ENCODE measurements at places on chromosomes 13 and 19.

GRCh38 chr19:10634963-10635362 is 9.6 kb downstream of the SLC44A2 start:
- no peak for DNase-seq

DNA sequence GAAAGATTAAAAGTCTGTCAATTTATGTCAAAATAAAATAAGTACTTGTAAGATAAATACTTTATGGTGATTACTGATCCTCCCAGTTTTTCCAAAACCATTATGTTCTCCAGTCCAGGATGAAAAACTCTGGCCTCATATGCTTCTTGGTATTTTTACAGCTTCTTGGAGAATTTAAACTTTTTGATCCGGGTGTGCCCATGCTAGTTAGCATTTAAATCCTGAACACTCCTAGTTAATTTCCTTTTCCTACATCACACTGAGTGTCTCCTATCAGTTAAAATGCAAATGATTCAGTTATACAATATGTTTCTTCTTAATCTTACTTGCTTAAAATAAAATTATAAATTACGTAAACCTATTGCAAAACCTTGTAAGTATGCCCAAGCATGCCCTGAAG is 499.9 kb upstream of the SLITRK6 start:
- no peak for DNase-seq

DNA sequence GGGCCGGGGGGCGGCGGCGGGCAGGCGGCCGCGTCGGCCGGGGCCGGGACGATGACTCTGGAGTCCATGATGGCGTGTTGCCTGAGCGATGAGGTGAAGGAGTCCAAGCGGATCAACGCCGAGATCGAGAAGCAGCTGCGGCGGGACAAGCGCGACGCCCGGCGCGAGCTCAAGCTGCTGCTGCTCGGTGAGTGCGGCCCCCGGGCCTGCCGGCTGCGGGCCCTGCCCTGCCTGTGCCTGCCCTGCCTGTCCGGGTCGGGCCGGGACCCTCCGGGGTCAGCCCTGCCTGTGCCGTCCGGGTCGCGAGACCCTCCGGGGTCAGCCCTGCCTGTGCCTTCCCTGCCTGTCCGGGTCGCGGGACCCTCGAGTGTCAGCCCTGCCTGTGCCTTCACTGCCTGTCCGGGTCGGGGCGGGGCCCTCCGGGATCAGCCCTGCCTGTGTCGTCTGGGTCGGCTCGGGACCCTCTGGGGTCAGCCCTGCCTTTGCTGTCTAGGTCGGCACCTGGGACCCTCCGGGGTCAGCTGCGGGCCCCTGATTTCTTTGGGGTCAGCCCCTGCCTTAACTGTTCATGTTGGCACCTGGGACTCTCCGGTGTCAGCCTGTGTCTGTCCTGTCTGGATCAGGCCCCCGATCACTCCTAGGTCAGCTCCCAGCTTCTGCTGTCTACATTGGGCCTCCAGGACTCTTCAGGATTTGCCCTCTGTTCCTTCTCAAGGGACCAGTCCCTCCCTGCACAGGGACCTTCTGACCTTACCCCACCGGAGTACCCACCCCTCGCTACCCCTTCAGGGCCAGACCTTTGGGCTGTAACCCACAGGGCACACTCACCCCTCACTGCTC is 659 bp downstream of the GNA11 start:
- peak; percentile 26 for DNase-seq

DNA sequence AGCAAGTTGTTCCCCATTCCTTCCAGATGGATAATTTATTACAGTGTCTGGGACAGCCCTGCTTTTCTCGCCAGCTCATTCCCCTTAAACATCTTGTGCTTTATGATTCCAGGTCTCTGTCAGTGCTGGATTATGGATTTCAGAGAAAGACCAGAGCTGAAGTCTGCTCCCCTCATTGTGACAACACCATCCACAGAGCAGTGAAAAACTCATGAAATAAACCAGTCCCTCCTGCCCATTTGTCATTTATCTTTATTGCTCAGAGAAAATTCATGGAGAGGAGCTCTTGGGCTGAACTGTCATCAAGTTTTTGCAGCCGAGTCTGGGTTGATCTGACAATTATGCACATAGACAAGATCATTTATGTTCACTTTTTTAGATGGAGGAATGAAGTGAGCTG is 92.7 kb upstream of the GPR12 start:
- no peak for DNase-seq

DNA sequence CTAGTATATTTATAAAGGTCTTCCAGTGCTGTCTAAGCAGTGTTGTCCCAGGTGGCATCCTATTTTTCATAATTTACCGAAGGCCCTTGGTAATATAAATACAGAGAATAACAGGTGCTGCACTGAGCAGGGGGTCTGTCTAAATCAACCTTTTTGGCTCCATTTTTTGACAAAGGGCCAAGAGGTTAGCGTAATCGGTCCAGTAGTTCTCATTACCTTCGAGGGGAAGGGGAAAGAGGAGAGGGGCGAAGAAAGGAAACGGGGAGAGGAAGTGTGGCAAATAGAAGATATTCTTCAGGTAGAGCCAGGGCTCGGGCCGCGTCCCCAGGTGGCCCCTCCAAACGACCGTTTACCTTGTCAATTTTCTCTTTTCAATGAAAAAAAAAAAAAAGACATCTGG is 749 bp upstream of the PAN3 start:
- peak; percentile 11 for DNase-seq

DNA sequence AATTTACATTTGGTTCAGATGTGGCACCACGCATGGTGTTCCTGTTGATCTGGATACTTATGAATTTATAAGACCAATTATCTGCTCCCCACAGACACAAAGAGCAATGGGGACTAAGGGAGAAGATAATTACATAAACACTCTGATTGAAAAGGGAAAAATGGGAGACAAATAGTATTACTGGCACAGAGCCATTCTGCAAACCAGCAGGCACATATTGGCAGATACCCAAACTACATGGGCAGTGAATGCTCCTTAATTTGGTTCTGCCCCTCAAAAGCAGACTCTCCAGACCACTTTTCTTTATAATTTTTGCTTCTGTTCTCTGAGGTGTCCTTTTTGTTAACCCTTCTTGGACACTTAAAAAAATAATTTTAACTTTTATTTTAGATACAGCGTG is 1674.2 kb downstream of the PCDH9 start:
- no peak for DNase-seq

- DNase-seq = peak; percentile 39
Observed at GRCh38 chr13:105333416-105333815, 1202.0 kb downstream of the EFNB2 start.

- no peak for DNase-seq
Observed at GRCh38 chr19:48613852-48614435, 932 bp downstream of the FAM83E start.

- DNase-seq = no peak
Observed at GRCh38 chr19:49767967-49768581, 1.3 kb downstream of the AP2A1 start.

DNA sequence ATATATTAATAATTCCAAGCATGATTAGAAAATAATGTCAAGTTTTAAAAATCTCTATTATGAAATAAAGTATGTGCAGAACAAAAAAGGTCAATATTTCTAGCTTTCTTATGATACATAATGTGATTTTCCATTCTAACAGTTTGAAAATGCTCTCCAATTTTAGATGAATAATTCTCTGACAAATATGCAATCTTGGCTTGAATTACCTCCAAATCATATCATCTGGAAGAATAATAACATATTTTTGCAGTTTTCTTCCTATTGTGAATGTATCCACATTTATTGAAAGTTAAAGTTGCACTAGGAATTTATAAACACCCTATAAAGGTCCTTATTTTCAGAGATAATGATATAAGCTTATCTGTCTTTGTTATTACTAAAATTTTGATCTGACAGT is 548.5 kb upstream of the SLC10A2 start:
- no peak for DNase-seq

- DNase-seq = no peak
Observed at GRCh38 chr13:53417601-53418000, 389.0 kb downstream of the OLFM4 start.

GRCh38 chr13:40342461-40342860 is 324.0 kb downstream of the FOXO1 start:
- no peak for DNase-seq

DNA sequence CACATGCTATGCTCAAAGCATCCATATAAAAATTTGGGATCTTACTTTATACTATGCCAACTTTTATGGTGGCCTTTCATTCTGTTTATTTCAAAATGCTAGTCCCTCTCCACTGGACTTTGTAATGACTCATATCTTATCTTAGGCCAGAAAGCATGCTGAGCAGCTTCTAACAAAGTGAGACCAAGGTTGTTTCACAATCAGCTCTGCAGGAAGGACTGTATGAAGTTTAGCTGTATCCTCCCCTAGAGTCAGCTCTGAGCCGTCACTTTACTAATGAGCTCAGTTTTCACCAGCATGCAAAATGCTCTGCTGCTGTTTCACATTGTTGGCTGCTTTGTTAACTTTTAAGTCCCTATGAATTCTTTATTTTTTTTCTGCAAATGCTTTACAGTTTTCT is 1608.8 kb downstream of the OLFM4 start:
- DNase-seq = peak; percentile 21

GRCh38 chr13:46629811-46630413 is 76.9 kb downstream of the LRCH1 start:
- no peak for DNase-seq

DNA sequence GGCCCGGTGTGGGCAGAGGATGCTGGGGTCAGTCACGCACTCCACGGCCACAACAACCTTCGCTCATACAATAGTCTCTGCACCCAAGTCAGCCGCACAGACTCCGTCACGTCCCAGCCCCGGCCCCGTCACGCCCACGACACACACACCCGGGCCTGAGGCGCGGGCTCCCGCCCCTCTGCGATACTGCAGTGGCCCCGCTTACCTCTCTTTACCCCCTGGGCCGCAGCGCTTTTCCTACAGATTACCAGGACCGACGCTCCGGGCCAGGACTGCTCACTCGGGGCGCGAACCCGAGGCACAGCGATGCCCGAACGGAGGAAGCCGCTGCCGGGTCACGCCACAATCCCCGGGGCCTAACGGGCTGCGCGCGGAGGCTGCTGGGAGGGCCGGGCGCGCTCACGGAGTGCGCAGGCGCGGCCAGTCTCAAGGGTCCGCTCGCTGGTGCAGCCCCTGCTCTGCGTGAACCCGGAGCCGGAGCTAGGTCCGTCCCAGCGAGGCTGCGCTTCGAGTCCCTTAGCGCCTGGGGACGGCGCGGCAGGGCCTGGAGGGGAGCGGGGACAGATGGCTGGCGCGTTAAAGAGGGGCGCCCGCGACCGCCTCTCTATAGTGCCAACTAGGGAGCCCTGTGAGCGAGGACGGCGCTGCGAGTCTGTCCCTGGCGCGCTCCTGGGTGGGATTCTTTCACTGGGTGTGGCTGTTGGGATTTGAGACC is at the start of gene ZFP82:
ZFP82 (minus strand) TSS at position 358 of the 715 bp plus-strand sequence. CDS start 8,855 bp downstream, outside the sequence.
- DNase-seq = peak; percentile 85

DNA sequence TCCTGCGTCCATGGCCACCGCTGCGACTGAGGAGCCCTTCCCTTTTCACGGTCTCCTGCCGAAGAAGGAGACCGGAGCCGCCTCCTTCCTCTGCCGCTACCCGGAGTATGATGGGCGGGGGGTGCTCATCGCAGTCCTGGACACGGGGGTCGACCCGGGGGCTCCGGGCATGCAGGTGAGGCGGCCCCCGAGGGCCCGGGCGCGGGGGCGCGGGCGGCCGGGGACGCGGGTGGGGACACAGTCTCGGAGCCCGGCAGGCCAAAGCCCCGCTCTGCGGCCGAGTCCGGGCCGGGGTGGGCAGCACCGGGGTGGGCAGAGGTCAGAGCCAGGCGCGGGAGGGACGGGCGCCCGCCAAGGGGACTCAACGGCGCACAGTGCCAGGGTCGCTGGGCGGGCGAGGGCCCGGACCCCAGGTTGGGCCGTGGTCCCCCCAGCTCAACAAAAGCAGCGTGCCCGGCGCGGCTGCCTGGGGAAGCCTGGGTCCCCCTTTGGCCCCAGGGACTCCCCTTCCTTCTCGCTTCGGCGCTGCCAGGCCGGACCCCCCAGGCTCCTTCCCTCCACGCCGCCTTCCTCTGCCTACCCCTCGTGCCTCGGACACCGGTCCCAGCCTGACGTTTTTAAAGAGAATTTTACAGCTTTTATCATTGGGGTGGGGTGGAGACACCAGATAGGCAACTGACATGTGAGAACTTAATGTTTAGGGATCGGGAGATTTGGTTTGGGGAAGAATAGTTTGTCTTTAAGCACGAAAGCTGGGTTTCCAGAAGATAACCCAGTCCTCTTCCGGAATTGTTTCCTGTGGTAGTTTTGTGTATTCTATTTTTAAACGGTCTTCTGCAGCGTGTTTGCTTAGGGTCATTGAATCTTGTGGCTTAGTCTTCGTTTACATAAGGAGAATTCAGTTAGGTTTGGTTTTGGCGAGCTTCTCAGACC is 509 bp downstream of the TPP2 start:
- peak; percentile 19 for DNase-seq

- DNase-seq = no peak
Observed at GRCh38 chr19:54458648-54459281, 4.8 kb downstream of the LENG9 start.

DNA sequence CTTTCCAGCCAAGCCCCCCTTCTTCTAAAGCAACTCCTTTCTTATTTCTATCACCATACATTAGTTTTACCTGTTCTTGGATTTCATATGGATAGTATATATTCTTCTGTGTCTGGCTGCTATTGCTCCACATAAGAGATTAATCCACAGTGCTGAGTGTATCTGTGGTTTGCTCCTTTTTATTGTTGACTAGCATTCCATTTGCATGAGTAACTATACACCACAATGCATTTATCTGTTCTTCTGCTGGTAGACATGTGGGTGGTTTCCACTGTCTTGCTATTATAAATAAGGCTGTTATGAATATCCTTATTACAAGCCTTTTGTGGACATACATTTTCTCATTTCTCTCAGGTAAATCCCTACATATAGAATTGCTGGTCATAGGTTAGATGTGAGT is 138.2 kb downstream of the SLC7A1 start:
- DNase-seq = peak; percentile 92

GRCh38 chr19:15812060-15812722 is 3.3 kb downstream of the OR10H1 start:
- DNase-seq = no peak

- DNase-seq = no peak
Observed at GRCh38 chr19:23409392-23410048, 14.2 kb upstream of the ZNF91 start.

Measured in fibroblast of skin of right biceps (primary cell).